ENCODE measurements at places on chromosomes 2 and 18. TPM values are rescaled to one million over a fixed set of nuclear protein-coding genes. Genes with fewer than 3 reads are reported as not detected.
A peak's percentile ranks its signal among the peaks of the same experiment; 100 is the strongest.

The EVA1A gene
- 3.6 TPM for total RNA-seq

The RBKS gene
- total RNA-seq = 8.6 TPM

The CNDP1 gene
- total RNA-seq = not detected

The FOXD4L1 gene
- total RNA-seq = 0.33 TPM

The UGT1A4 gene
- total RNA-seq = 3.8 TPM

DNA sequence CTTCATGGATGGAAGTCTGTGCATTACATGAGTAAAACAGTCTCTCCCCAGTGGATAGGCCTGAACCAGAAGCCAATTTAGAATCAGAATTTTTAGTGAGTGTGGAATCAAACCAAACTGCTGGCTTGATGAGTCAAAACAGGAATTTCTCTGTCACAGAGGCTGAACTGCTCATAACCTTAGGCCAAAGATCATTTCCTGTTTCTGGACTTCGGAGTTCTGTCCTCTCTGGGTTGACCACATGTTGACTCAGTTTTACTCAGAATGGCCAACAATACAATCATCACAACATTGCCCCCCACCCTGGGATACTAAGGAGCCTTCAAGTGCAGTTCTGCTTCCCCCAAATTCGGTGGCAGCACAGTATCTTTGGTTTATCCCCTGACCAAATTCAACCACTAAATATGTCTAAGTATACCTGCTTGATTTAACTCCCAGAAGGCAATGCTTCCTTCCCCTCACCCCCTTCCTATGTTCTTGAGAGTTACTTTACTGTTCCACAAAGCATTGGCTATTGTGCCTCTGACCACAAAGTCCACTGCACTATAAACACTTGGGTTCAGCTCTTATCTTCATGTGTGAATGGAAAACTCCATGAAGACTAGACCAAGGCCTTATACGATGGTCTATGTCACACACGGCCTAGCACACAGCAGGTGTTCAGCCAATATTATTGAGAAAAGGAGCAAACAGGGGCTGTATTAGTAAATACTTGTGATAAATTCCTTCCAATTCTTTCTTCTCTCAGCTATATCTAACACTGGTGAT is 67.8 kb downstream of the NXPH2 start:
- no peak for DNase-seq

DNA sequence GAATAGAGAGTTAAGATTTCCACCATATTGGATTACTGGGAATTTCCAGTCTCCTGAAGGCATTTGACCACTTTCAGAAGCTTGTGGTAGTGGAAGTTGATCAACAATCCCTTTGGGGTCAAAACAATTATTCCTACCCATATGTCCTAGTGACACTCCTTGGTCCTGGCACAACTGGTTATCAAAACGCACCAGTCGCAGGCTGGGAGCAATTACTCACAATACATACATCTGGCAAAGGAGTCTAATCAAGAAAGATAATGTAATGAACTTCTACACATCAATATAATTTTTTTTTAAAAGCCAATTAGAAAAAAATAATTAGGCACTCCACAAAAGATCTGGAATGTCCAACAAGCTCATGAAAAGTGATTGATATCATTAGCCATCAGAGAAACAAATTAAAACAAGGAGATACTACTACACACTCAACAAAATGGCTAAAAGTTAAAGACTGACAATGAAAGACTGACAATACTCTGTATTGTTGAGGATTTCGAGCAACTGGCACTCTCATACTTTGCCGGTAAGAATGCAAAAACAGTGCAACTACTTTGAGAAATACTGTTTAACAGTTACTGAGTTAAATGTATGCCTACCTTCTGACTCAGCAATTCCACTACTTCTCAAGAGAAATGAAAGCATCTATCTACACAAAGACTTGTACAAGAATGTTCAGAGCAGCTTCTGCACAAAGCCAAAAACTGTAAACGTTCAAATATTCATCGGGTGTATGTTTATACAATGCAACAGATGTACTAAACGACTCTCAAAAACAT is 2.0 kb downstream of the INO80C start:
- no peak for DNase-seq

GRCh38 chr2:221673248-221673647 is 101.1 kb upstream of the EPHA4 start:
- DNase-seq = no peak

- no peak for DNase-seq
Measured at GRCh38 chr18:61808286-61808685, 84.5 kb downstream of the RNF152 start.

- DNase-seq = peak; percentile 9
Measured at GRCh38 chr18:34352385-34353163, 127.9 kb upstream of the NOL4 start.

GRCh38 chr2:119808516-119809147 is 48.9 kb downstream of the PTPN4 start:
- DNase-seq = no peak

- DNase-seq = peak; percentile 29
Measured at GRCh38 chr2:70767699-70768589, at the start of gene ADD2. Gene ADD2 (minus strand): TSS chr2:70768200. CDS start chr2:70706408, 61,792 bp downstream.

DNA sequence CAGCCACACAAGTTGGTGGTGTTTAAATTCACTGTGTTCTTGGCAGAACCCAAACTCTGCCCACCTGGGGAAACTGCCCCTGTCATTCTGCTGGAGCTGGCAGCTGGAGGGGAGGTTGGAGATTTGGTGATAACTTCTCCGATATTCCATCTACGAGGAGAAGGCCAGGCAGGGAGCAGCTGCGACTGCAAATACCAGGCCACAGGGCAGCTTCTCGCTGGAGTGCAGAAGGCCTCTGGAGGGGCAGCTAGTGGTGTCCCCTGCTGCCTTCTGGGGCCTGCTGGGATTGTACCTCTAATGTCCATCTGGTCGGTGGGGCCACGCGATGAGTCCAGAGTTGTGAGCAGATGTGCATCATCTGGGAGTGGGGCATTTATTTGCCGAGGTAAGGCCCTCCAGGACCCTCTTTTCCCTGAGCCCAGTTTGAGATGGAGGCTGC is 98.9 kb downstream of the ACKR3 start:
- no peak for DNase-seq

DNA sequence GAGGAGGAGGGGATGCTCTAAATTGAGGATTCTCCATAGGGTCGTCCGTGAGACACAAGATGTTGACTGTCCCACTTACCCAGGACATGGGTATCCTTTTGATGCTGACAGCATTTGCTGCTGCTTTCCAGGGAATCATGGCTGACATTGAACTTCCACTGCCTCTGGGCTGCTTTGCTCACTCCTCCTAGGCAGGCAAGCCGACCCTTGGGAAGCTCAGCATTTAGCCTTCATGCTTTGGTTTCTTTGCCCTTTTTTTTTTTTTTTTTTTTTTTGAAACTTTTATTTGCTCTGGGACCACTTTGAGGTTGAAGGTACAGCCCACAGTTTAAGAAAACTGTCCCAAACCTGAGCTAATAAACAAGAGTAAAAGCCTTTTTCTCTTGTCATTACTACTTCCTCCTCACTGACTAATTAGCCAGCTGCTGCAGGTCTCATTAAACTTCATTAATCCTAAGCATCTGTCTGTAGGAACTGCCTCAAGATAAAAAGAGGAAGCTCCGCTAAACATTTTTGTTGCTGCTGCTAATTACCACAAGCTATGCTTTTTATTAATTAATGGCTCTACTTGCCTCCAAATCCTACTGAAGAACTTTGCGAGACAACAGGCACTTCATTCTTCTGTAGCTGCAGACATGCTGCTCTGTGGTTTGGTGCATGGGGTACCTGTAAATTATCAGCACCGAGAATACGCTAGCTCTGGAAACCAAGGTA is 125.4 kb downstream of the SPTBN1 start:
- no peak for DNase-seq

DNA sequence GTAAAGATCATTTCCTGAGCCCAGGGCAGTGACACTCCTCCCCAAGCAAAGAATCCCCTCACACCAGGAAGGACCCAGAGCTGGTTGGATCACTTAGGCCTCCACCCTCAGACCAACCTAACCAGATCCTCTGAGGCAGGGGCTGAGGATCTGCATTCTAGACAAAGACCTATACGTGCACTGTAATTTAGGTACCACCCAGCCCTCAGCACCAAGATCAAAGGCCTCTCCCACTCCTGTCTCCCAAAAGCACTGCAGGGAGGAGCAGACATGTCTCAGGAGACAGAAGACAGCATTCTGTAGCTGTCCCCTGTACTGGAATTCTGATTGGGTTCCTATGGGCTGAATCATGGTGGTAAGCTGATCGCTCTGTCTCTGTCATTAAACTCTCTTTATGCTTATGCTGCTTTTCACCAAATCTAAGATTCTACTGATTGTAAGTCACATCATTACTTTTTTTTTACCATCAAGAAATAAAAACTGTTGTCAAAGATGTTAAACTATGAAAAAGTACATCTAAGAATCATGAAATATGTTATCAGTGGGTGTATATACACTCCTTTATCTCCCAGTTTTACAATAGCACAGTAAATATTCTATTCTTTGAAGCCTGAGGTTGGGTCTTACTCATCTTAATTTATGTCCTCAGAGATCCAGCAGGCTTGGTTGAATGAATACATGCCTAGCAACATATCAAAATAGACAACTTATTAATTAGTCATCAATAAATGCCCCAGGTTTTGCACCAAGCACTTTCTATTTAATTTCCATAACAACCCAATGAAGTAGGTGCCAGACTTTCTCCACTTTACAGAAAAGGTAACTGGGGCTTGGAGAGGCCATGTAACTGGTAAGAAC is 28.3 kb downstream of the MCFD2 start:
- no peak for DNase-seq

All from thyroid gland (tissue), 4 donors.